ENCODE measurements at places on chromosomes 3 and 15.

- no peak for DNase-seq
Measured at GRCh38 chr3:71893122-71893521, 108.2 kb upstream of the PROK2 start.

GRCh38 chr3:73600293-73600938, 24.3 kb downstream of the PDZRN3 start:
- DNase-seq: no peak

DNA sequence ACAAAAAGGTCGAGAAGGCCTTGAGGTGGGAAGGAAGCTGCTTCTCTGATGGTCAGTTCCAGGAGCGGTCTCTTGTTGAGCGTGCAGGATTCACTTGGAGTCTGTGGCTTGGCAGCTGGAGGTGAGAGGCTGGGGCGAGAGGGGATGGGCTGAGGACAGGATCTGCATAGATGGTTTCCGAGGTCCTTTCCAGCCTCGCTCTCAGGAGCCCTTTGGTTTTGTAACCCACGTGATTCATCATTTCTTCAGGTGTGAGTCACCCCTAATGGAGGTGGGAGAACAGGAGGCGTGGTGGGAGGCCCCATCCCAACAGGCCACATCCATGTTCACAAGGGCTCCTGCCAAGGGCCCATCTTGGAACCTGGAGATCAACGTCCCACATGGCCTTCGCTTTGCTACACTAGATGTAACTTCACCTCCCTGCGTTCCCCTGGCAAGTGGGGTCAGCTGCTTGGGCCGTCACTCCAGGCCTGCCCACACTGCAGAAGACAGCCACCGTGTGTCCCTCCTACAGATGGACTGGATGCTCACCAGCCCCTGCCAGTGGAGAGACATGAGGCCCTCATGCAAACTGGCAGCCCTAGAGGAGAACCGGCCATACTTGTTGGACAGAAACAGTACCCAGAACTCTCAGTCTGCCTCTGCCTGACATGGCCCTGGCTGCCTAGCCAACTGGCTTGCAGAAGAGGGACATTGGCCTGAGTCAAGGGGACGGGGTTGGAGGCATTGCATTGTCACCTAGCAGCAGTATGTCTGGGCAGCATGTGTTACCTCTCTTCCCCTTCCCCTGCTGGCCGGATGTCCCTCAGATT, 1.6 kb upstream of the PCSK6 start:
- DNase-seq: no peak

DNA sequence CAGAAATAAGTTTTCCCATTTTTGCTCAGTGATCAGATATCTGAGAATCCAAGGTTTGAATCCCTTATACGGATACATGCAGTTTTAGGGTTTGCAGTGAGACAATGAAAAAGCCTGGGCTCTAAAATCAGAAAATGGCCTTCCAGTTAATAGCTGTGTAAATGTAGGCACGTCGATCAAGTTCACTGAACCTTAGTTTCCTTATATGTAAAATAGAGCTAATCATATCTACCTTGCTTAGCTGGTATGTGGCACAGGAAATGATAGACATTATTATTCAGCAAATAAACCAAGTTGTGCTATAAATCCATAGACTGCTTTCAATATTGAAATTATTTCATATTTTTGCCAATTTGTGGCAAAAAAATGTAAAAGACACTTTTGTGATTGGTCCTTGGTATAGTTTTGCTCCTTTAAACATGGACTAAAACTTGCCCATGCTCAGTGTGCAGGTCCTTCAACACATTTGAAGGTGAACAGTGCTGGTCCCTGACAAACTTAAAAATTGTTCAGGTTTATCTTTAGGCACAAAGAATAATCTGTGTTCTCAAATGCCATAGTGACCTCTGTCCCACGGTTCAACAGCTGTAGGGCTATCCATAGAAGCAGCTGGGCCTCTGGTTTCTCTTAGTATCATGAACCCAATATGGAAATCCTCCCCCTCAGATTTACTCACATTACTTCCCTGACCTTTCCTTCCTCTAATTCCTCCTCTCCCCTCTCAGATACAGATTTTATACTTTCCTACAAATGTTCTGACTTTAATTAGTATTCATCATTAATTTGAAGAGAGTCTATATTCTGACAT, 51.0 kb downstream of the CCDC54 start:
- DNase-seq: no peak

- no peak for DNase-seq
Measured at GRCh38 chr3:26105261-26105660, 315.4 kb downstream of the OXSM start.

GRCh38 chr3:52694528-52695189, 8.8 kb downstream of the GNL3 start:
- no peak for DNase-seq
